ENCODE measurements at places on chromosomes 6 and 20.

DNA sequence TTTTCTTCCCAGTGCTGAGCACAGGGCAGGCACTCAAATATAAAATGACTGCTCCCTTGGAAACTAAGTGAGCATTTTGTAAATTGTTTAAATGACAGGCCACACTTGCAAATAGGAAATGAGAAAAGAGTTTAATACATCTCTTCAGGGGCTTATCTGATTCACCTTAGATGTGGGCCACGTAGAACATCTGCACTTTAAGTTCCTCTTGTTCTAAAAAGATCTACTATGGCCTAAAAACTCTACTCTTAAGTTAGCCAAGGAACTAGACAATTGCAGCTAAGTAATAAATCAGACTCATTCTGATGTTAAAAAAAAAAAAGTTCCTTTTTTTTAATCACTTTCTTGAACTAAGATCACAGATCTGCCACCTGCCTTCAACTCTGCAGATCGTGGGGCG, 126.3 kb downstream of the KIF16B start:
- no peak for DNase-seq

DNA sequence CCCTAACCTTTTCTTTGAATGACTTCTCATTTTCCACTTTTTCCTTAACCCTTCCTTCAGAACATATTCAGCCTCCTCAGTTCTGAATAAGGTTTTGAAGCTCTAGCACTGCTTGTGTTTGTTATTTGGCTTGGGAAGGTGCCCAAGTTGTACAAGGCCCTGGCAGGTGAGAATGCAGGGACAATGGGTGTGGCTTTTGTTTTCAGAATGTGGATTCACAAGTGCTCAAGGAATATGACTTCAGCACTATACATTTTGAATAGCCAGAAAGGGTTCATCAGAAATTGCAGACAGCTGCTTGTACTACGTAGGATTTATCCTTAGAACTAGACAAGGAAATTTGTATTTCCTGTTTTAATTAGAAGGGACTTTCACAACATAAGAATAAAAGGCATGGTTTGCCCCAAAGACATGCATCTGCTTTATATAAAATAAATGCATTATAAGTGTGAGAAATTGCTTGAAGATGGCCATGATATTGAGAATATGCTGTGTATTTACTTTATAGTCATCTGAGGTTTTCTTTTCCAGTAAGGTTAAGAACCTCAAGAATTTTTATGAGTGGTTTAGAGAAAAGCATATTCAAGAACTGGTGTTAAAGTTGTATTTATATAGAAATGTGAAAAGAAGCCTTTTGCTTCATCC, 29.3 kb upstream of the PRDM1 start:
- no peak for DNase-seq

GRCh38 chr6:110656492-110656891, 158.8 kb downstream of the CDK19 start:
- no peak for DNase-seq

DNA sequence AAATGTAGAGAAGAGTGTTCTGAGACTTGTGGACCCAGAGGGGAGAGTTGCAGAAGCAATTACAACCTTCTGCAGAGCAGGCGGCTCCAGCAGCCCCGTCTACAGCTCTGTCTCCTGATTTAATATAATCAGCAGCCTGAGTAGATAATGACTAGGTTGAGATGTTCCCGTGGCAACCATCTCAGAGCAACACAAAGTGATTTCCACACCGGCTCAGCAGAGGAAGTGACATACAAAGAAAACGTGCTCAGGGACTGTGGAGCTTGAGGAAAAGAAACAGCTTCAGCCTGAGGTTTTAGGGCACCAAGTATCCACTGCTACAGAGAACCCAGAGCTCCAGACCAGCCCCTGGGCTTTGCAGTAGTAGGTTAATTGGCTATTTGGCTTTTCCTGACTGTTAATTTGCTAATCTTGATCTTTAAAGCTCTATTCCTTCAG, 136.4 kb downstream of the MTFR2 start:
- DNase-seq: no peak

DNA sequence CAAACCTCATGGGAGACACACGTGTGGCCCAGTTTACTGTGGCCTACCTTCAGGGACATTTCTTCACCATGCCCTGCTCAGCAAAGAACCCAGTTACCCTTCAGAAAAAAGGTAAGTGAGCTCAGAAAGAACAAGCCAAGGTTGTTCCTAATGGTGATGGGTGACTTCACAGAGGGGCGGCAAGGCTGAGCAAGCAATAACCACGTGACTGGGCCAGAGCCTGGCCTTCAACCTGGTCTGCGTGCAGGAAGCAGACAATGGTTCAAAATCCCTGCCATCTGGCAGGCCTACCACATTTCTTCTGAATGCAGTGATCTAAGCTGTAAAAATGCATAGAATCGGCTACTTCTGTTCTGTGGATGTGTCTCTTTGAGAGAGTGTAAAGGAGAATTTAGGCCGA, 115.5 kb upstream of the CST7 start:
- DNase-seq: no peak

- no peak for DNase-seq
Observed at GRCh38 chr6:31954511-31954910, 4.3 kb downstream of the NELFE start.

DNA sequence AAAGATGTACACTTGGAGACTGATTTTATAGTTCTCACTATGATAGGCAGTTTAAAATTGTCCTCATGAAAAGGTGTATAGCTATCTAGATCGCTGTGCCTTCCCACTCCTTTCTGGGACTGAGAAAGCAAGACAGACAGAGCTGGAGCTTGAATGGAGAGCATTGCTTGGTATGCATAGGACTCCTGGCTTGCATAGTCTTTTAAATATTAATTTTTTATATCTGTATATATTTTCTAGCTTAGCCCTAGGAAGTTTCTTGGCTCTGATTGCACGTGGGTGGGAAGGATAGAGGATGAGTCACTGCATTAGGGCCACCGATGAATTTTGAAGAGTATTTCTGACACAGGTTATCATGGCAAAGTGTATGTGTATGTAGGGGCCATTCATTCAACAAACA, 150.0 kb upstream of the SPACA1 start:
- DNase-seq: no peak

Data from naive thymus-derived CD8-positive, alpha-beta T cell (primary cell).